ENCODE measurements at places on chromosomes 7 and 10. TPM values are rescaled to one million over a fixed set of nuclear protein-coding genes. Genes with fewer than 3 reads are reported as not detected.
A peak's percentile ranks its signal among the peaks of the same experiment; 100 is the strongest.

DNA sequence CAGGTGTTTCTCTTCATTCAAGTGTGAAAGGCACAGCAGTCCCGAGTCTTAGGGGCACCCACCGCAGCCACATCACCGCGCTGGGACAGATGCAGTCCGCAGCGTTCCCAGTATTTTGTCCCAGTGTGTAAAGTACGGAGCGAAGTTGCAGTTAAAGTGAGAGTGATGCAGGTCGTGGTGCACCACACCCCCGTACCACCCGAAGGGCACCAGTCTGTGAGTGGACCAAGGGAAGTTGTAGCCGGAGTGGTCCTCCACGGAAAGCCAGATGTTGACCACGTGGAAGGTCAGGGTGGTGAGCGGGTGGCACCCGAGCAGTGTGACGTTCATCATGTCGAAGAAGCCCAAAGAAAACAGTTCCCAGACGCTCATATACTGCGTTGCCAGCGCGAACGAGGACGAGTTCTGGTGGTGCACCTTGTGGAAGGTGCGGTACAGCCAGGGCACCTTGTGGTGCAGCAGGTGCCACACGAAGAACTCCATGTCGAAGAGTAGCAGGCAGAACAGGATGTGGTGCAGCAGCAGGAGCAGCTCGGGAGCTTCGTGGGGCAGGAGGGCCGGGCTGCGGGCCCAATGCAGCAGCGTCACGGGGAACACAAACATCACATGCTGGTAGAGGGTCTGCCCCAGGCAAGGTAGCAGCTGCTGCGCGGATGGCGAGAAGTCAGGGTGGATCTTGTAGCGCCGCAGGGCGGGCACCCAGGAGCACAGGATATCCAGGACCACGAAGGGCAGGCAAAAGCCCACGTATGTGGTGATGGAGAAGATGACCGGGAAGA, 526 bp downstream of the CH25H start:
- peak; percentile 53 for ATAC-seq

DNA sequence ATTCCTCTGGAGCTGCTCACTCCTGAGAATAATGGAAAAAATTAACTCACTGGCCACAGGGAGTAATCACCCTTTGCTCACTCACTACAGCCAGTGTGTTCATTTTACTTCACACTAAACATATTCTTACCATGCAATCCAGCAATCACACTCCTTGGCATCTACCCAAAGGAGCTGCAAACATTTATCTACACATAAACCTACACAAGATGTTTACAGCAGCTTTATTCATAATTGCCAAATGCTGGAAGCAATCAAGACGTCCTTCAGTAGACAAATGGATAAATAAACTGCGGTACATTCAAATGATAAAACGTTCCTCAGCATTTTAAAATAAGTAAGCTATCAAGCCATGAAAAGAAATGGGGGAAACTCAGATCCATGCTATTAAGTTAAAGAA, 34.2 kb upstream of the POM121L12 start:
- no peak for ATAC-seq

- peak; percentile 76 for ATAC-seq
Observed at GRCh38 chr7:134619627-134620331, 26.9 kb upstream of the BPGM start.

GRCh38 chr10:92590623-92591549, 2.0 kb upstream of the KIF11 start:
- peak; percentile 1 for ATAC-seq

- ATAC-seq, result no peak
Observed at GRCh38 chr7:69412331-69413146, 185.7 kb upstream of the AUTS2 start.

GRCh38 chr7:135745703-135746312, 2.8 kb downstream of the FAM180A start:
- ATAC-seq, result peak; percentile 85

DNA sequence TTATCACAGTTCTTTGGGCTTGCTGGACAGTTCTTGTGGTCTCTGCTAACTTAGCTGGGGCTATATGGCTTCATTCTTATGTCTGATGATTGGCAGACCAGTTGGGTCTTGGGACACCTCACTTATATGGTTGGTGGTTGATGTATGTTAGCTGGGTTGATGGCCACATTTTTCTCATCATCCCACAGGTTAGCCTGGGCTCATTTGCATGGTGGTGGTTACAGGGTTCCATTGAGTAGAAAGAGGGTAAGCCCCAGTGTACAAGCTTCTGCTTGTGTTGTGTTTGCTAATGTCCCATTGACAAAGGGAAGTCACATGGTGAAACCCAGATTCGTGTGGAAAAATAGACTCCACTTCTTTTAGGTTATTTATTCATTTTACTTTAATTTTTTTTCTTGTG, 40.6 kb downstream of the TMEM60 start:
- ATAC-seq, result peak; percentile 42

DNA sequence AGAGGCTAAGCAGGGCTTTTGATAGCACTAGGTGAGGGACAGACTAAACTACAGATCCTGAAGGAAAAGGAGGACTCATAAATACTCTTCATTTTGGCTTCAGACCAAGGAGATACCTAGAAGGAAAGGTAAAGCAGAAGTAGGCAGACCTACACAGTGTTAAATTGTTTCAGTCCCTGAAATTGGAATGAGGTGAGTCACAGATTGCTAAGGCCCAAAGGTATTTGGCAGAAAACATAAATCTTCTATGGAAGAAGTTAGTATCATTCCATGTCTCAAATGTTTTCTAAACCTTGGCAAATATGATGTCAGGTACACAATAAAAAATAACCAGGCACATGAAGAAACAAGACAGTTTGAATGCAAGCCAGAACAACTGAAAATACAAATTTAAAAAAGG, 30.0 kb downstream of the MTERF1 start:
- peak; percentile 57 for ATAC-seq

DNA sequence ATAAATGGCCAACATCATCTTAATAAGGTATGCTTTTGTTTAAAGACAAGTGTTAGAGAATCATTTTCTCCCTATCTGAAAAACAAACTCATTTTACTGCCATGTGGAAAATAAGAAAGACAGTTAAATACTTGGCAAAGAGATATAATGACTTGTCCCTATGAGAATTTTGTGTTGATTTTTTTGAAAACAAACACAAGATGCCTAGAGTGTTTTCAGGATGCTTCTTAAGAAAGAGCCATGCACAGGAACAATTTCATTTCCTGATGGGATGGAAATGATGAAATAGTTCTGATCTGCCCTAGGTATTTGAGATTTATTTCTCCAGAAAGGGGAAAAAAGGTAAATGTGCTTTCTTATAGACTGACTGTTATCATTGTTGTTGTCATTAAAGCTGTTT, 237.5 kb upstream of the GNAI1 start:
- ATAC-seq, result no peak

- ATAC-seq, result no peak
Observed at GRCh38 chr7:2520761-2521290, 1.3 kb downstream of the LFNG start.

DNA sequence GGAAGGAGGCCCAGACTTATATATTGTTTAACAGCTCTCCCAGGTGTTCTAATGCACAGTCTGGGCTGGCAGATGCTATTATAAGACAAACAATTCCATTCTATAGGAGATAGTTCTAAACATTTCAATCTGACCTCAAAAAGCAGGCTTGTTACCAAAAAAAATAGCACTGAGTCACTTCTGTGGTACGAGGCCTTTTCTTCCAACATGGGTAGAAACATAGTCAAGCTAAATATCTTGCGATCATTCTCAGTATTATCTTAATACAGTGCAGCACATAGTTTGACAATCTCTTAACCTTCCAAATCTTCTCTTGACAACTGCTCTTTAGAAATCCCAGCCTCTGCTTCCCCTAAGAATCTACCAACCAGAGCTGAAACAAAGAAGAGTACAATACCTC, 46.6 kb upstream of the MKX start:
- ATAC-seq, result no peak

GRCh38 chr7:24945899-24946298, 34.1 kb downstream of the OSBPL3 start:
- ATAC-seq, result no peak

GRCh38 chr10:57457972-57458512, 809.7 kb downstream of the IPMK start:
- no peak for ATAC-seq

DNA sequence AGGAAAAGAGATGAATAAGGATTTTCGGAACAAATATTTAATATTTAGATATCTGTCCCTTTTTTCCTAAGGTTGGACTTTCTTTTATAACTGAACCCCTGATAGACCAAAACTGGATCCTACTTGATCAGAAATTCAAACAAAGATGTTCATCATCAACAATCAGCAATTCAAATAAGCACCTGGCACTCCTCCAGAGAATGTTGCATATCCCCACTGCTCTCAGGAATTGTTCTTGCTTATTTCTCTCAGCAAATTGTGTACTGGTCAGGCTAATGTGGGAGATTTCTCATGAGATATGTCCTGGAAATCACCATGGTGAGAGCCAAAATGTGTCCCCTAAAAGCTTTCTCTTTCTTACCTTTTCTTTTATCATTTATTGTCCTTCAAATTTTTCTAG, 40.3 kb upstream of the LHFPL3 start:
- ATAC-seq, result no peak

DNA sequence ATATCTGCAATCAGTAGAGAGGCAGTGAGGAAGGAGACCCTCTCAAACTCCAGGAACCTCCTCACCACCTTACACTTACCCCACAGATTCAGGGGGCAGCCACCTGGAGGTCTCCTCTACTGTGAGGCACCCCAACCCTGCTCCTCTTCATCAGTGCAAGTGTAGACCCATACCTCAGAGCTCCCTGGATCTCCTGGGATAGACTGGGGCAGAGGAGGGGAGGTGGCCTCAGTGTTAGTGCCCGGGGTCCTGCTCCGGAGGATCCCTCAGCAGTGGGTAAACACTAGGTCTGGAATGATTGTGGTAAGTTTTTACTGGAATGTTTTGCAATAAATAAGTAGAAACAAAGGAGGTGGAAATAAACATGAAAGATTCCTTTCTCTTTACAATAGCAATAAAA, 31.1 kb downstream of the ANTXRL start:
- no peak for ATAC-seq

DNA sequence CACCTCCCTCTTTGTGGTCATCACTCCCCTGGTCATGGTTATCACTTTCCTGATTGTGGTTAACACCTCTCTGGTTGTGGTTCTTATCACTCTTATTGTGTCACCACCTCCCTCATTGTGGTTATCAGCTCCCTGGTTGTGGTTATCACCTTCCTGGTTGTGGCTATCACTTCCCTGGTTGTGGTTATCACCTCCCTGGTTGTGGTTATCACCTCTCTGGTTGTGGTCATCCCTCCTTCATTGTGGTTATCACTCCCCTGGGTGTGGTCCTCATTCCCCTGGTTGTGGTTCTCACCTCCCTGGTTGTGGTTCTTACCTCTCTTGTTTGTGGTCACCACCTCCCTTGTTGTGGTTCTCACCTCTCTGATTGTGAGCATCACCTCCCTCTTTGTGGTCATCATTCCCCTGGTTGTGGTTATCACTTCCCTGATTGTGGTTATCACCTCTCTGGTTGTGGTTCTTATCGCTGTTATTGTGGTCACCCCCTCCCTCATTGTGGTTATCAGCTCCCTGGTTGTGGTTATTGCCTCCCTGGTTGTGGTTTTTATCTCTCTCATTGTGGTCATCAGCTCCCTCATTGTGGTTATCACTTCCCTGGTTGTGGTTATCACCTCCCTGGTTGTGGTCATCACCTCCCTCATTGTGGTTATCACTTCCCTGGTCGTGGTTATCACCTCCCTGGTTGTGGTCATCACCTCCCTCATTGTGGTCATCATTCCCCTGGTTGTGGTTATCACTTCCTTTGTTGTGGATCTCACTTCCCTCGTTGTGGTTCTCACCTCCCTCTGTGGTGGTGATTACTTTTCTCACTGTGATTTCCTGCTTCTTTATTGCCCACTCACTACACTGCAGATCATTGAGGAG, 106.7 kb downstream of the GPR26 start:
- no peak for ATAC-seq

GRCh38 chr7:48610705-48611104, 313.6 kb upstream of the CDC14C start:
- ATAC-seq, result no peak

DNA sequence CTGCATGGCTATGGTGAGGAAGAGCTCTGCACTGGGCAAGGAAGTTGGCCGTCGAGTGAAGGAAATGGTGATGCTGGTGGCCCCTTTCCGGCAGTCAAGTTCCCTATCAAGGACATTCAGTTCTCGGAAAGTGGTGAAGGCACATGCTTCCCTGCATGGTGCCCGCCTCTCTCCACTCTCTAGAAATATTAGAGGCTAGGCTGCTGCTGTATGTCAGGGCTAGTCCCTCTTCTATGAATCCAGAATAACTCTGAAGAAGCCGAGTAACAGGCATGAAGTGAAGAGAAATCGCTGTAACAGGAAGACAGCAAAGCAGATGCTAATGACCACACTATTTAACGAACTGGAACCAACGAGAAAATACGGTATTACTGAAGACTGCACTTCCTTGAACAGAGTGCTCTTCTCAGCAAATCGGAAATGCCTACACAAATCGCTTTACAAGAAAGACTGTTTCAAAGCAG, 5.4 kb downstream of the IDI1 start:
- peak; percentile 41 for ATAC-seq

DNA sequence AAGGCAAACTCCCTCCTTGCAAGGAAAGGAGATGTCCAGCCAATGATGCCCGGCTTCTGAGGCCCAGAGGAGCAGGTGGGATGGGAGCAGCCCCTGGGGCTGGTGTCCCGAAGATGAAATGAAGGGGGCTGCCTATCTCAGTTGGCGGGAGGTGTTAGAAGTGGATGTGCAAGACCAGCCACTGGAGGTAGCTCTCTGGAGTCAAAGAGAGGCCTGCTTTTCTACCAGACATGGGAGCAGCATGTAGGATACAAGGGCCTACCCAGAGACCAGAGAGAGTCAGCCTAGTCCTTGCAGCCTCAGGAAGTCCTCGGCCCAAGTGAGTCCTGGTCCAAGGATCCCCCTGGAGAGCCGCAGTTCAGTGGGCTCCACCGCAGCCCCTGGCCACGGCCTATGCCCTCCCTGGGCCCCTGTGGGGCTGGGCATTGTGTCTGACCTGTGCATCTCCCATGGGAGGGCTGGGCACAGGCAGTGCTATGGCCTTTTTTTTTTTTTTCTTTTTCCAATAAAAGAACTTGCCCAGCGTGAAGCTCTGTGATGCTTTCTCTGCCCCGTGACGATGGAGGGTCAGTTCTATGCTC, 17.7 kb downstream of the GOLGA7B start:
- ATAC-seq, result no peak

- ATAC-seq, result peak; percentile 49
Observed at GRCh38 chr7:66409493-66409892, 204.4 kb downstream of the TPST1 start.

- ATAC-seq, result no peak
Observed at GRCh38 chr7:89681448-89681847, 472.8 kb upstream of the STEAP1 start.

NRG3 gene
- total RNA-seq, result not detected

LIPF gene
- not detected for total RNA-seq

TMEM236 gene
- total RNA-seq, result 0.16 TPM

FAM13C gene
- 2.1 TPM for total RNA-seq

ITIH5 gene
- 2.3 TPM for total RNA-seq

ZNF479 gene
- total RNA-seq, result not detected

CFAP70 gene
- 0.40 TPM for total RNA-seq

MYL10 gene
- not detected for total RNA-seq

Data from esophagus mucosa (tissue), 1 donor.